Endothelial cell of umbilical vein (primary cell): ENCODE measurements at places on chromosomes 16 and 17. TPM values are rescaled to one million over a fixed set of nuclear protein-coding genes. Genes with fewer than 3 reads are reported as not detected.

Gene SDR42E2
- 0.13 and 0.21 TPM in 2 replicates for total RNA-seq

Gene ADAM11
- total RNA-seq, result 0.51 and 0.71 TPM in 2 replicates

Gene CES4A
- 3.9 and 5.4 TPM in 2 replicates for total RNA-seq

Gene PMM2
- 61.3 and 62.8 TPM in 2 replicates for total RNA-seq

Gene ABAT
- 1.3 and 1.6 TPM in 2 replicates for total RNA-seq

Gene CRYM
- total RNA-seq, result not detected in 2 replicates

Gene YBX2
- total RNA-seq, result 0.31 TPM in 1 of 2 replicates, not detected in the other

Gene KRT13
- total RNA-seq, result not detected in 2 replicates

Gene HES7
- total RNA-seq, result 0.51 TPM in 1 of 2 replicates, not detected in the other

Gene ZMYND15
- total RNA-seq, result 0.44 TPM in 1 of 2 replicates, not detected in the other

Gene GH1
- total RNA-seq, result not detected in 2 replicates

Gene RANGRF
- 36.5 and 36.8 TPM in 2 replicates for total RNA-seq

Gene TPPP3
- 1.3 and 2.0 TPM in 2 replicates for total RNA-seq

Gene ZNF768
- 24.7 and 25.1 TPM in 2 replicates for total RNA-seq

Gene IRX3
- total RNA-seq, result not detected in 2 replicates

Gene SPATA2L
- total RNA-seq, result 7.4 and 8.7 TPM in 2 replicates

Gene GRAPL
- 52.5 and 55.1 TPM in 2 replicates for total RNA-seq

Gene ITGAL
- total RNA-seq, result not detected in 2 replicates

Gene ADAP2
- 1.0 and 1.1 TPM in 2 replicates for total RNA-seq

Gene ABCA9
- total RNA-seq, result 2.0 and 2.7 TPM in 2 replicates

Gene ENPP7
- not detected in 2 replicates for total RNA-seq

Gene TMEM92
- not detected in 2 replicates for total RNA-seq

Gene SCGB1C2
- total RNA-seq, result not detected in 2 replicates

Gene HS3ST3A1
- total RNA-seq, result not detected in 2 replicates

Gene TBC1D3C
- not detected in 2 replicates for total RNA-seq

Gene SLC25A10
- total RNA-seq, result 16.7 and 17.2 TPM in 2 replicates

Gene TP53TG3
- not detected in 2 replicates for total RNA-seq

Gene SRRM2
- 483 and 492 TPM in 2 replicates for total RNA-seq

Gene KRTAP16-1
- not detected in 2 replicates for total RNA-seq

Gene DPEP3
- not detected in 2 replicates for total RNA-seq

Gene PLD6
- total RNA-seq, result 2.7 and 4.4 TPM in 2 replicates

Gene HNF1B
- not detected in 2 replicates for total RNA-seq

Gene PYY
- not detected in 2 replicates for total RNA-seq

Gene DNASE1L2
- 1.0 and 1.2 TPM in 2 replicates for total RNA-seq

Gene AIPL1
- total RNA-seq, result not detected in 2 replicates

Gene NPIPA5
- total RNA-seq, result 6.5 and 11.3 TPM in 2 replicates

Gene ATP2C2
- not detected in 2 replicates for total RNA-seq

Gene EFNB3
- total RNA-seq, result 1.1 and 1.4 TPM in 2 replicates

Gene PRRT2
- 2.3 and 3.3 TPM in 2 replicates for total RNA-seq

Gene HOXB9
- total RNA-seq, result 0.69 and 1.1 TPM in 2 replicates
